Islet precursor cell (in vitro differentiated cells): ENCODE measurements at places on chromosomes 5 and 9.

DNA sequence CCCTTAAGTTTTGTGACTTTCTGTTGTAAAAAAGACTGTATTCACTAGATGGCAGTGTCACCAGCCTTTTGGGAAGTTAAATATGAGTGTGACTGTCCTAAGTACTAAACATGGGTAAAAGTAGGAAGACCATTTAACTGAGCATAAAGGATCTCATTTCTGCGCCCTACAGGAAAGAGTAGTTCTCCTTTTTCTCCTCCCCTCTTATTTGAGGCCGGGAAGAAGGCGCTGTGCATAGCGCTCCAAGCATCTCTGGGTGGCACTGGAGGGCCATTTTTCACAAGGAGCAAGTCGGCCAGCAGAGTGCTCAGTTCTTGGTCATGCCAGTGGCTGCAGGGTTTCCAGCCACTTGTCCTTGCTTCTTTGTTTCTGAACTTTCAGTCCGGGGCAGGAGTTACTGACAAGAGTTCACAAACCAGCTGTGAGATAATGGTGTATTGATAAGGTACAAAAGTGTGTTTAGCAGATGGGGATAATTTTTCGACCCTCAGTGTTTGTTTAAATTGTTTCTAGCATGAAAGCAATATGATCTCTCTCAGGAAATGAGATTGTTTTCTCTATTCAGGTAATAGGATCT is 227.6 kb upstream of the DMRT1 start:
- peak; percentile 91 for DNase-seq

- DNase-seq = no peak
These were observed 13.7 kb downstream of the IRX4 start for GRCh38 chr5:1868886-1869475.

DNA sequence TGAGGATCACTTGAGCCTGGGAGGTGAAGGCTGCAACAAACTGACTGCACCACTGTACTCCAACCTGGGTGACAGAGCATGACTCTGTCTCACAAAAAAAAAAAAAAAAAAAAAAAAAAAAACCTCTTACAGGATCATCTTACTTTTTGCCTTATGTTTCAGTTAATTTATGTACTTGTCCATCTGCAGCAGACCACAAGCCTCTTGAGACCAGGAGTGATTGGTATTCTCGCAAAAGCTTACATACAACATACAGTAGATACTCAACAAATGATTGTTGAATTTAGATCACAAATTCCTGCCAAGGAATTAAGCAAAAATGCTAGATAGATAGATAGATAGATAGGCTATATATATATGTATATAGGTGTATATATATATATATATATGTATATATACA is 12.4 kb downstream of the CEMIP2 start:
- DNase-seq = no peak

DNA sequence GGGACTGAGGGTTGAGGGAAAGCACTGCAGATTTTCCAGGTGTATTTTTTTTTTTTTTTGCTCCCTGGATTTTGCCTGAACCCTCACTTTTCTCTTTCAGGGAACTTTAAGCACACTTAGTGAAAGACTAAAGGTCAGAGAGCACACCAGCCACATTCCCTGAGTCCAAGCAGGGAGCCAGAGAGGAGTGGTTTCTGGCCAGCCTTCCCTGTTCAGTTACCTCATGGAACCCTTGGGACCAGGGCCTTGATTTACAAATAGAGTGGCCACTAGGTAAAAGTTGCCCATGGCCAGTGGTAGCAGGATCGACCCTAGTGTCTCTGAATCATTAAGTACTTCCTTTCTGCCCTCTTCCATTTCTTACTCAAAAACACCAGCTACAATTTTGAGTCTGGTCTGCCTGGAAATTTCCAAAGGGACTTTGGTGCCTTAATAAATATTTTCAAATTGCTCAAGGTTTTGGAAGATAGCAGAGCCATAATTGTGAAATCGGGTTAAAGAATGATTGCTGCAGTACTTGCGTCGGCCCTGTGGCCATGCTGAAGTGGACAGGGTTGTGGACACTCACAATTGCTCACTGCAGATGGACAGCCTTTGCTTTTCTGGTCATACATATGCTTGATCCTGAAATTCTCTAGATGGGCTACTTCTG is 14.5 kb downstream of the PALM2AKAP2 start:
- DNase-seq = no peak

- DNase-seq = no peak
These were observed 37.0 kb upstream of the LCP2 start for GRCh38 chr5:170334626-170335025.

DNA sequence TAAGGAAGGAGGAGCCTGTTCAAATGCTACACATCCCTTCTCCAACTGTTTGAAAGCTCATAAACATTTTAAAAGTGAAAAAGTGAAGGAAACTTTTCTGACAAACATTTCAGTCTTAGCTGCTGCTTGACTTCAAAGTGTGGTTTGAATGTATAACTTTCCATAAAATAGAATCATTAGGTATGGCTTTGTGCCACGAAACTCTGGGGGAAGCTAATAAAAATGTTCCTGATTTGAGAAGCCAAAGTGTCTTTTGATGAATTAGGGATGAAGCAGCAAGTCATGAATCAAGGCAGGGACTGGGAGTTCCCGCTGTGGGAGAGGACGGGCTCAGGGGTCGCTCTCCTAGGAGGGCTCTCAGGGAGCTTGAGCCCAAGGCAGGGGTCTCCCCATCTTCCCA is 15.3 kb downstream of the MVB12B start:
- no peak for DNase-seq

GRCh38 chr9:89815903-89816573 is 211.2 kb downstream of the GADD45G start:
- no peak for DNase-seq

DNA sequence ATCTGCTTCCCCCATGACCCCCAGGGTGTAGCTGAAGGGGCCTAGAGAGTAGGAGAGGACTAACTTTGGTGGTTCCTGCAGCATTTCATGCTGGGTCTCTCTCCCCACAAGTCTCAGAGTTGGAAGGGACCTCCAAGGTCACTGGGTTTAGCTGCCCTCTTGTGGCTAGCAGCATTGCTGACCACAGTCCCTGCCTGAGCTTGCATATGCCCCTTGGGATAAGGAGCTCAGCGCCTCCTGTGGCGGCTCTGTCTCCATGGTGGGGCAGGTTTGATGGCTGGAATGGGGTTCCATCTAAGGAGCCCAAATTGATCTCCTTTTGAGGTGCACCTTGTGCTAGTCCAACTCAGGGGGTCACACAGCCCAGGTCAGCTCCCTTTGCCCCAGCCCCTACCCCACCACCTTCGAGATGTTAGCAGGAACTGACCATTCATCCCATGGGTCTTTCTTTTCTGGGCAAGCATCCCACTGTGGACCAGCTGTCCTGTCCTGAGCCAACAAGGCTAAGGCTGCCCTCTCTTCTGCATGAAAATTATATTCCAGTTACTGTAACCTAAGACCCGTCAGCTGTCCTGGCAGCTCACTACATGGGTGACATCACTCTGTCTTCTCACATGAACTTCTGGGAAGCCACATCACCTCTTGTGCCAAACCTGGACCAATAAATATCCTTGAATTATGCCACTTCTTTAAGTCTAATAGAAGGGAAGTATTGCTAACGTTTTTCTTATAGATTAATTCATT is 196.2 kb downstream of the HSPA4 start:
- peak; percentile 91 for DNase-seq

GRCh38 chr9:37952731-37953130 is 48.8 kb upstream of the SLC25A51 start:
- DNase-seq = no peak

DNA sequence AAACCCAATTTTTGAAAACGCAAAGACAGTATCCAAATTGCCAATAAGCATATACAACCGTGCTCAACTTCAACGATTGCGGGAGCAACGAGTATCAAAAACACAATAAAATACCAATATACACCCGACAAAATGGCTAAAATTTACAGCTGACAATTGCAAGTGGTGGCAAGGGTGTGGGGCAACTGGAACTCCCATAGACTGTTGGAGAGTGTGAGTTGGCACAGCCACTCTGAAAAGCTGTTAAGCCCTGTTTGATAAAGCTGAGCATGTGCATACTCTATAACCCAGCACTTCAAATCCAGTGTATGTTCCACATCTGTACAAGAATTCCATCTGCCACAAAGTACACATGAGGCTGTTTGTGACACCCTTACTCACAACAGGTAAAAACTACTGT is 20.3 kb upstream of the NKD2 start:
- DNase-seq = no peak

DNA sequence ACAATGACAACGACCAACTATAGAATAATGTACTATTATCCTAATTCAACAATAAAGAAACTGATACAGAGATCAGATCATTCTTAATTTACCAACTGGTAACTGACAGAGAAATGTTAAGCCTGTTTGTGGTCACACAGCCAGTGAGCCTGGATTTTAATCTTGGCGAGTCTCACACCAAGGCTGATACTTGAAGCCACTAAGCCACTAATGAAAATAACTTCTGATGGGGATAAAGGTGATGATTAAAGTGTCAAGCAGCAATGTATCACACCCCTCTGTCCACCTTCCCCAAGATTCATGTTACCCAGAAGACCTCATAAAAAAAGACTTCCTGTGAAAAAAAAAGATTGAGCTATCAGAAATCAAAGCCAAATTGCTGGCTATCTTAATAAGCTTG is 350.5 kb downstream of the SPOCK1 start:
- DNase-seq = no peak

- DNase-seq = no peak
These were observed 218.5 kb downstream of the RANBP17 start for GRCh38 chr5:171080186-171080938.

GRCh38 chr5:110853267-110853666 is 114.5 kb downstream of the SLC25A46 start:
- DNase-seq = no peak

GRCh38 chr9:81787747-81788632 is 98.6 kb upstream of the TLE1 start:
- DNase-seq = no peak

DNA sequence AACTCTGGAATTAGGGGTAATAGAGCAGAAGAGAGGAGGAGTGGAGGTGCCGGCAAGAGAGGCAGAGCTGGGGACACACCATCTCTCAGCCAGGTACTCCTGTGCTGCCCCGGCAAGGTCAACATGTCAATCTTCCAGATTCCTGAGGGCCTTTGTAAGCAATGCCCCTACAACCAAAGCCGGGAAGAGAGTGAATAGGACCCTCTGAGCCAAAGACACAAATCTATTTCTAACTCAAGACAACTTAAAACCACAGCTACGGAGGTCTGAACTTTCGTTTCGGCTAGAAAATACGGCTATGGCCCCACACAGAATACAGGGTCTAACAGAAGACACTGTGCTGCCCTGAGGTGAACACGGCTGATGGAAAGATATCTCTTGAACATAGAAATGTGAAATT is 66.6 kb downstream of the SERINC5 start:
- no peak for DNase-seq

DNA sequence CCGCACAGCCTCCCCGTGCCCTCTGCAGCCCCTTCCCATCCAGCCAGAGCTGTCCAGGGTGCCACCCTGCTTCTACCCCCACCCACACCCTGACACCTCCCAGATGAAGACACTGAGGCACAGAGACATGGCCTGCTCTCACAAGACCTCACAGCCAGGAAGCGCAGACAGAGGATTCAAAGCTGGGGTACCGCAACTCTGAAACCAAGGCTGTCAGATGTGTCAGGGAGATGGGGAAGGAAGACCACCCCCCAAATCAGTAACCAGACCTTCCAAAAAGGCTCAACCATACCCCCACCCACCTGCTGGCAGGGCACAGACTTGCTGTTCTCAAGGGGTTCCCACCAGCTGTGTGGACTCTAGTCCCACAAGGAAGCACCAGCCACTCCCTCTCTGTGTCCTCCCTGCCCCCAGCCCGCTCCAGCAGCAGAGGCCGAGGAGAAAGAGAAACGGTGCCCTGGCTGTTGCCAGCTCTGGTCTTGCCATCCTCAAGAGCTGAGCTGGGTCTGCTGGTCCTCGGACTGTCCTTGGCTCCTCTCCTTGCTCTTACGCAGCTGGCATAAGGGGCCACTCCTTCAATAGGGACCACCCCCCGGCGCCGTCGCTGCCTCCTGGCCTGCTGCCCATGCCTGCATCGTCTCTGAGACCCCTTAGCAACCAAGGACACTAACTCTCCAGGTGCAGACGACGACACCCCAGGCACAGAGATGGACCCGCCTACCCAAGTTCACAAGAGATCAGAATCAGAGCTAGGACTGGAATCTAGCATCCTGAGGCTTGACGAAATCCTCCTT is 699 bp downstream of the AKNA start:
- no peak for DNase-seq

- no peak for DNase-seq
These were observed 118.1 kb downstream of the C9orf152 start for GRCh38 chr9:110089681-110090370.

DNA sequence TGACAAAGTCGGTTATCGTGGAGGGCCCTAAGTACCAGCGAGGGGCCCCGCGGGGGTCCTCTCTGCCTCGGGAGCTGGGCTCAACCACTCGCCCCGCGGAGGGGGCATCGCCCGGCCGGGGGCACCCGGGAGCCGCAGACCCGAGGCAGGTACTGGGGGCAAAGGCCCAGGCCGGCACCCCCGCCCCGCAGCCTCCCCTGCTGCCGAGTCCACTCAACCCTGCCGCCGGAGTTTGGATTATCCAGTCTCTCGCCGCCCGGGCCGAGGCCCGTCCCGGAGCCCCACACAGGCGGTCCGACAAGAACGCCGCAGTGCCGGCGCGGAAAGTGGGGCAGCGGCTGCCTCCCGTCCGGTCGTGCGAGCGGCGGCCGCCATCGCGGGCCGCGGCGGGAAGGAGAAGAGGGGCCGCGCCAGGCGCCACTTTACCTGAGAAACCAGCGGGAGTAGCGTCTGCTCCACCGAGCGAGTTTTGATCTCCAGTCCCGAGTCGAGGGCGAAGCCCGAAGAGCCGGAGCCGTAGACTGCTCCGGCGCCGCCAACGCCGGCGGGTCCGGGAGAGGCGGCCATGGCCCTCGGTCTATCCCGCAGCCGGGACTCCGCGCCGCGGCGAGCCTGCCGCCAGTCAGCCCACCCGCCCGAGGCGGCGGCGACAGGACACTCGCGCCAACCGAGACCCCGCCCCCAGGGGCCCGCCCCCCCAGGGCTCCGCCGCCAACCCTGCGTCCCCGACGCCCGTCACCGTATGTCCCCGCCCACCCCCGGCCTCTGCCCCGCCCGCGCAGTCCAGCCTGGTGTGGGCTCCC is at the start of gene CTNNAL1:
Gene CTNNAL1, minus strand, starts transcription at position 624 of the 803 bp plus-strand sequence. Its CDS starts 57 bp downstream, at position 567.
- peak; percentile 99 for DNase-seq

DNA sequence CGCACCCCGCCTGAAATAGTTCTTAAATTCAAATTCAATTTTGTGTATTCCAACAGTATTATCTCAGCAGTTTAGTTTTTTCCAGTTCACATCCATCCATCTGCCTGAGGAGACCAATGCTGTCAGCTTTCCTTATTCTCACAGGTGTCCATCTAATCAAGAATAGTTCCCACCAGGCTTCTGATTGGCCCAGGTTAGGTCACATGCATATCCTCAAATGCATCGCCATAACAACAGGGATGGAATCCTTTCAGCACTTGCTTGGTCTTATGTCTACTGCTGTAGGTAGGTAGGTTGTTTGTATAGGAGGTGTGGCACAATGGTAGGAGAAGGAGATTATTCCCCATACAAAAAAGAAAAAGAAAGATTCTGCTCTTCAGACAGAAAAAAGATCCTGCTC is 91.2 kb downstream of the UBE2R2 start:
- DNase-seq = no peak

DNA sequence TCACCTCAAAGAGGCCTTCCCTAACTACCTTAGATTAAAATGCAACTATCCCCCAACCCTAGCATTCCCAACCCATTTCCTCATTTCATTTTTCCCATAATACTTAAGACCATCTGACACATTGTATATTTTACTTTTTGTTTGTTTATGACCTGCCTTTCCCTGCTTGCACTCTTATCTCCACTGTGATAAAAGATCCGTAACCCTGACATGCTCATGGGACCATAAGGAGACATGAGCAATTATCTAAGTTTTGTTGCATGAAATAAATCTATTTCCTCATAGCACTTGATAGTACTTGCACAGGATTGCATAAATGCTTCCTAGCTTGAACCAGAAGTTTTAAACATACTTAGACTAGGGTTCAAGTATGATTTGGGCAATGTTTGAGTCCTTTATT is 323.7 kb downstream of the NPR3 start:
- DNase-seq = no peak
